Renal cortex interstitium (tissue), 15 donors: ENCODE measurements at places on chromosomes 6 and 20.

- no peak for DNase-seq
These were observed 2.0 kb downstream of the ZNF318 start for GRCh38 chr6:43367245-43367984.

GRCh38 chr20:17895641-17896171 lies 72.9 kb downstream of the SNX5 start:
- DNase-seq = no peak

- no peak for DNase-seq
These were observed 94.2 kb downstream of the RREB1 start for GRCh38 chr6:7201732-7202541.

- DNase-seq = no peak
These were observed 50.3 kb upstream of the FNDC1 start for GRCh38 chr6:159118924-159119323.

- DNase-seq = no peak
These were observed 189.2 kb upstream of the AGPAT4 start for GRCh38 chr6:161463071-161463470.

DNA sequence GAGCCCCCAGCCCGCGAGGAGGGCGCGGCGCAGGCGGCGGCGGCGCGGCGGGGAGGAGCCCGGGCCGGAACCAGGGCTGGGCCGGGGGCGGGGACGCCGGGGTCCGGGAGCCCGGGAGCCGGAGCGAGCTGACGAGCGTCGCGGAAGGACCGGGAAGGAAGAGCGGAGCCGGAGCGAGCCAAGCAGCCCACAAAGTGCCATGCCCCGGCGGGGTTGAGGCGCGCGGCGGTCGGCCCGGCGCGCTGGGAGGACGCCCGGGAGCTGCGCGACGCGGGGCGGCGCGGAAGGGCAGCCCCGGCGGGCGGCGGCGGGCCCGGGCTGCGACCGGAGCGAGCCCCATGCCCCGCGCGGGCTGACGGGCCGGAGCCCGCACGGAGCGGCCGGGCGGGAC lies 289 bp downstream of the FOXP4 start:
- no peak for DNase-seq

DNA sequence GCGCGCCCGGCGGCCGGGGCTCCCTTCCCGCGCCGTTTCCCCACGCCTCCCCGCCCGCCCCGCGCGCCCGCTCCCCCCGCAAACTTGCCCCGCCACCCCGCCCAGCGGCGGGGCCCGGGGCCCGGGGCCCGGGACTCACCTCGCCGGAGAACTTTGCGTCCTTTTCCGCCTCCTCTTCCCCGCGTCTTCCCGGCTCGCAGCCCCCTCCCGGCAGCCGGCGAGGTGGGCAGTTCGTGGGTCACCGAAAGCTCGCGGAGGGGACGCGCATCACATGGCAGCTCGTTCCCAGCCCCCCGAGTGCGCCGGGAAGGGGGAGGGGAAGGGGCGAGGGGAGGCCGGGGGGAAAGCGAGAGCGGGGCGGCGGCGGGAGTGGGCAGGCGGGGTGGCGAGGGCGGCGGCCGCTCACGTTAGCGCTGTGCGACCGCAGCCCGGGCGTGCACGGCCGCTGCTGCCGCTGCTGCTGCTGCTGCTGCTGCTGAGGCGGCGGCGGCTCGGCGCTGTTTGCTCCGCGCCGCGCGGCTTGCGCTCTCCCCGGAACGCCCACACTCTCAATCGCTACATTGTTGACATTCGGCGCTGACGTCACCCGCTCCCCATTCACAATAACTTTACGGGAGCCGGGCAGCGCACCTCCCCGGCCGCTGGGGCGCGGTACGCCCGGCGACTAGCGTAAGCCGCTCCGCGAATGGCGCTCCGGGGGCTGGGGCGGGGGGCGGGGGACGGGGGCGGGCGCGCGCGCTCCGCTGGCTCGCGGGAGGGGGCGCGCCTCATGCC lies at the start of gene BACH2:
BACH2 (minus strand) TSS at position 503 of the 774 bp plus-strand sequence. CDS start 287,999 bp downstream, outside the sequence.
- DNase-seq = peak; percentile 80

DNA sequence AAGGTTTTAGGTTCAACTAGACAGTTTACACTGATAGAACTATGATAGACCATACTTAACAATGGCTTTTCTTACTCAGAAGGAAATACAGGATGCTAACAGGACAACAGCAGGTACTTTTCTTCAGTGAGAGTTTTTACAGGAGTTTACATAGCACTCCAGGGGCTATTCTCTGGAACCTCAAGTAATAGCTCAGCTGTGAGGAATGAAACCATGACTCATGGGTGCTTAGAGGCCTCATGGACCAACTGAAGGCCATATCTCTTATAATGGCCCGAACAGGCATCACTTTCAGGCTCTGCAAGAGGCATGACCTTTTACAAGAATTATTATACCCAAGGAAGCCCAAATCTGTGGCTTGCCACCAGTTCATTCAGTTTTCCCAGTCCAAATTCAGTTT lies 31.8 kb downstream of the TREML1 start:
- no peak for DNase-seq

DNA sequence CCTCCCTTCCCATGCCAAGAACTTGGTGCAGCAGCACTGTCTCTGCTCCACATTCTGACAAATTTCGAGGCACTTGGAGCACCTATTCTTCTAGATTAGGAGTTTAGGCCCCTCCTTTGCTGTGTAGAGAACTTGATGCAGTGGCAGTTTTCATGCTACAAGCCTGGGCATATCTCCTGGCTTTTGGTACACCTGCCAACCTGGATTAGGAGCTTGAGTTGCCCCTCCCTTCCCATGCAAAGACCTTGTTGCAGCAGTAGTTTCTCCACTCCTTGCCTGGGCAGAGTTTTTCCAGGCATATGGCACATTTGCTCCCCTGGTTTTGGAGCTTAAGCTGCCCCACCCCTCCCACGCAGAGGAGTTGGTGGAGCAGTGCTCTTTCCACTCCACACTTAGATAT lies 956.1 kb downstream of the EYS start:
- DNase-seq = no peak

DNA sequence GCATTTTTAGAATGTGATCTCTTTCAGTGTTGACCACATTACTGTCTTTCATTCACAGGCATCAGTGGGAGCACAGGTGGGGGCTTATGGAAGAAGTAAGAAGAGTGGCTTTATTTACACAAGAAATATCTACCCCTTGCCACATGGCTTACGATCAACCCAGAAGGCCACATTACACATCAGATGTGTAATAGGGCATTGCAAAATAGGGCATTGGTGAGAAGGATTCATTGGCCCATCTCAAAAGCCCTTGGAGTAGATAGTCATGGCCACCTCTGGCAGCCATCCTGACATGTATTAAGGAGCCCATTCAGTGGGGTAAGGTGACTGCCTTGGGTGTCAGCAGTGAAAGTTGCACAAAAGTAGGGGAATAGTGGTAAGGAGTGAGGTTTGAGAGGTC lies 97.5 kb downstream of the MAFB start:
- DNase-seq = no peak

- DNase-seq = no peak
These were observed 154.1 kb downstream of the CD24 start for GRCh38 chr6:106820412-106820852.

- DNase-seq = no peak
These were observed 153.1 kb upstream of the RPS6KA2 start for GRCh38 chr6:166779963-166780683.
